ENCODE measurements at places on chromosomes 5 and 9.
A peak's percentile ranks its signal among the peaks of the same experiment; 100 is the strongest.

GRCh38 chr5:2999926-3000325 lies 248.4 kb upstream of the IRX2 start:
- DNase-seq = no peak

GRCh38 chr9:96651626-96652025 lies 3.5 kb downstream of the PRXL2C start:
- DNase-seq = no peak

- DNase-seq = no peak
Observed at GRCh38 chr5:16508730-16509531, 43.3 kb upstream of the ZNF622 start.

DNA sequence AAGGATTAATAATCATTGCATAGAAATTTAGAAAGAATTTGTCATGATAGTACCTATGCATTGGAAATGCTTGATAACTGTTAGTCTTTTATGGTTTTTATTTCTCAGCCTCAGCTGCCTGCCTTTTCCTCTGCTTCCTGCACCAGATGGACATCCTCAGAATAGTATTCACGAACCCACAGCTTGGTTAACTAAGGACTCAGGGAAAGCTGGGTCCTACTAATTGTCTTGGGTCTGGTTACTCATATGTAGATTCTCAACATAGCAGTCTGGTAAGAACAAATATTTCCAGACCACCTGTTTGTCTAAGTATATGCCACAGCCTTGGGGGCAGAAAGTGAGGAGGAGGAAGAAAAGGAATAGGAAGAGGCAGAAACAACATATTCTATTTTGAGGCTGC lies 464.5 kb upstream of the SMARCA2 start:
- no peak for DNase-seq

DNA sequence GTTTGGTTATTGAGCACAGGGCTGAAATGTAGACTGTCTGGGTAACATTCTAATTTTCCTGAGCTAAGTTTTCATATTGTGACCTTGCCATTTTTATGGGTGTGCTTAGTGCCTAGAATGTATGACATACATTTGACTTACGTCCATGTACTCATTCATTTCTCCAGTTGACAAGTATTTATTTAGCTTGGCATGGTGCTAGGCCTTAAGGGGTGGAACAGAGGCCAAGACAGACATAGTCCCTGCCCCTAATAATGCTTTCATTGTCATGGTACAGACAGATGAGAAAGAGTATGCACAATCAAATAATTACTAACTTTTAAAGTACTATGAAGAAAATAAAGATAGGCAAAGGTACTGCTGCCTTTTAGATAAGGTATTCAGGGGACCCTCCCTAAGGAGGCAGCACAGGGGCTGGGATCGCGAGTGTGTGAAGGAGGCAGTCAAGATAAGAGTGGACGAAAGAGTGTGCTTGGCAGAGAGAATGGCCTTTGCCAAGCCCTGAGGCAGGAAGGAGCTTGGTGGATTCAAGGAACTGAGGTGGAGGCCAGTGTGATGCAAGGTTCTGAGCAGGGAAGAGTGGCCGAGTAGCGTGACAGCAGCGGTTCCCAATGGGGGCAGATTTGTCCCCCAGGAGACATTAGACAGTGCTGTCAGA lies 128.0 kb downstream of the PIP5K1B start:
- DNase-seq = no peak

DNA sequence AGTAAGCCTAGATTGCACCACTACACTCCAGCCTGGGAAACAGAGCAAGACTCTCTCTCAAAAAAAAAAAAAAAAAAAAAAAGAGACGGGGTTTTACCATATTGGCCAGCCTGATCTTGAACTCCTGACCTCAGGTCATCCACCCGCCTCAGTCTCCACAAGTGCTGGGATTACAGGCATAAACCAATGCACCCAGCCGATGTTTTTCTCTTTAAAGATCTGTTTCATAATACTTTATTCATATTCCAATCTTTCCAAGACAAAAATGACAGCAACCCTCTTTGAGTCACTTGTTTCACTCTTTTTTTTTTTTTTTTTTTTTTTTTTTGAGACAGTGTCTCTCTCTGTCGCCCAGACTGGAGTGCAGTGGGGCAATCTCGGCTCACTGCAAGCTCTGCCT lies 13.6 kb upstream of the LMNB1 start:
- no peak for DNase-seq

DNA sequence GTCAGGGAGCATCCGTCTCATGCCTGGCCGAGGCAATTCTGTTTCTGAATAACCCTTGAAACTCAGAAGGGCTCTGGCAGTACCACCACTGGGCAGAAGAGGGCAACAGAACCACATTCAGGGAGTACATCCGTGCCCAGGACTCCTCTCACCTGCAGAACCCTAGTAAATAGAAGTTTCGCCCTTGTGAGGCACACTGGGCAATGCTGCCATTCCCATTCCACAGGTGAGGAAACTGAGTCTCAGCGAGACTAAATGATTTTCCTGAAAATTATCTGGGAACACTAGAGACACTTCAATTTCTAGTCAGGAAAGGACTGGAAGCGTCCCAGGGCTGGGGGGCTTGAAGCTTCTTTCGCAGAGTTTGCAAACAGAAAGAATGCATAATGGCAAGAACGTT lies 74.7 kb downstream of the FGF1 start:
- peak; percentile 17 for DNase-seq

DNA sequence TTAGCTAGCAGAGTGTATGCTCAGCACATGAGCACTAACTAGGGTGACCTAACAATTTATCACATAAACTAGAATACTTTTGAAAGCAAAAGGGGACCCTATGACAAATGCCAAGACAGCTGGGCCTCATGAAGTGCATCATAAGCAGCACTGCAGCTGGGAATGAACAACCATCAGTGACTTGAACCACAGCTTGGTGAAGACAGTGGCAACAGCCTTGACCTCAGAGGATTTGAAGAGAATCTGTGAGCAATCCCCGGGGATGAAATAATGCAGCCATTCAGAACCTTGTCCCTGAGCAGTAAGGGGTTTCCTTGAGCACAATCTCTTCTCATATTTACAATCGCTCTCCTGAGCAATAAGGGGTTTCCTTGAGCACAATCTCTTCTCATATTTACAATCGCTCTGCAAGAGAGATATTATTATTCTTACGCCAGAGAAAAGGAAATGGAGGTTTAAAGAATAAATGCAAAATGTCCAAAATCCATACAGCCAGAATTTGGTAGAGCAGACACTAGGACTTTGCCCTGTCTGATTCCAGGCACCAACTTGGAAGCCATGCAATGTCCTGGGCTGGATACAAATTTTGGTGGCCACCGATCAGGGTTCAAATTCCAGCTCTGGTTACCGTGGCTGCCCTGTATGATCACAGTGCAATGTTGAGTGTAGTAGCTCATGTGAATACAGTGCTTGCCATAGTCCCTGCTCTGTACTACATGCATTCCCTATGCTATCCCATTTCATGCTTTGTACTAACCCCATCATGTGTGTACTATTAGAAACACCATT lies 846 bp upstream of the NSG2 start:
- no peak for DNase-seq

Data from C1 segment of cervical spinal cord (tissue), 14 donors.